ENCODE measurements at places on chromosomes 16 and 17.

DNA sequence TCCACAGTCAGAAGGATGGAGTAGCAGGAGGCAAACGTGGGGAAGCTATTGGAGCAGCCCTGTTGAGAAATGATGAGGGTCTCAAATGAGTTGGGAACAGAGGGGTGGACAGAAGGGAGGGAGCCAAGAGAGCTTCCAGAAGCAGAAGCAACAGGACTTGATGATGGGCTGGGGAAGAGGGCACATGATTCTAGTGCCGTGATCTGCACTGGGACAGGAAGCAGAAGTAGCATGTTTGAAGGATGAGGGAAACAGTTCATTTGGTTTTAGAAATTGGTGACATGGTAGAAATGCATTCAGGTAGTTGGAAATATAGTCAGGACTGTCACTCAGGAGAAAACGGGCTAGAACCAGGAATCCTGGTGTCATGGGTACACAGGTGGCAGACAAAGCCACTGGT is 19.4 kb downstream of the EMP2 start:
- no peak for DNase-seq

GRCh38 chr16:73713251-73713650 is 583.4 kb upstream of the PSMD7 start:
- DNase-seq: no peak

GRCh38 chr16:56371660-56371937 is 53.7 kb downstream of the AMFR start:
- no peak for DNase-seq

GRCh38 chr17:6603744-6604325 is 36.7 kb downstream of the KIAA0753 start:
- no peak for DNase-seq

- no peak for DNase-seq
Observed at GRCh38 chr17:51741458-51741857, 417.1 kb downstream of the CA10 start.

- no peak for DNase-seq
Observed at GRCh38 chr16:383326-384051, 1.7 kb upstream of the PGAP6 start.

GRCh38 chr17:45895304-45895968 is 1.1 kb downstream of the MAPT start:
- no peak for DNase-seq

DNA sequence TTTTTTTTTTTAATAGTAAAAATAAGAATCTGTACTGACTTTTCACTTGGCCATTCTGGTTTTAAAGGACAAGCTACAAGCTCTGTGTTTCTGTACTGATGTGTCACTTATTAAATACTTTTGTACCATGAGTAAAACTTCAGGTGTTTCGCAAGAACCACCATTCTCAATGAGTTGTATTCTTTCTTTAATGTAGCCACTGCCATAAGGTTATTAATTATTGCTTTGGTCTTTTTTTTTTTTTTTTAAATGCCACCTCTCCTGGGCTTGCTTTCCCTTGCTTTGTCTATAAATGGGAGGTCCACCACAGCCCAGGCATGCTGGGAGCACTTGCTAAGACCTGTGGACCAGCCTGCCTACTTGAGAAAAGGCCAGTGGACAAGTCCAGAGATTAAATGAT is 8.4 kb downstream of the ARL2BP start:
- DNase-seq: no peak

GRCh38 chr16:84600343-84601229 is 17.3 kb downstream of the COTL1 start:
- no peak for DNase-seq

DNA sequence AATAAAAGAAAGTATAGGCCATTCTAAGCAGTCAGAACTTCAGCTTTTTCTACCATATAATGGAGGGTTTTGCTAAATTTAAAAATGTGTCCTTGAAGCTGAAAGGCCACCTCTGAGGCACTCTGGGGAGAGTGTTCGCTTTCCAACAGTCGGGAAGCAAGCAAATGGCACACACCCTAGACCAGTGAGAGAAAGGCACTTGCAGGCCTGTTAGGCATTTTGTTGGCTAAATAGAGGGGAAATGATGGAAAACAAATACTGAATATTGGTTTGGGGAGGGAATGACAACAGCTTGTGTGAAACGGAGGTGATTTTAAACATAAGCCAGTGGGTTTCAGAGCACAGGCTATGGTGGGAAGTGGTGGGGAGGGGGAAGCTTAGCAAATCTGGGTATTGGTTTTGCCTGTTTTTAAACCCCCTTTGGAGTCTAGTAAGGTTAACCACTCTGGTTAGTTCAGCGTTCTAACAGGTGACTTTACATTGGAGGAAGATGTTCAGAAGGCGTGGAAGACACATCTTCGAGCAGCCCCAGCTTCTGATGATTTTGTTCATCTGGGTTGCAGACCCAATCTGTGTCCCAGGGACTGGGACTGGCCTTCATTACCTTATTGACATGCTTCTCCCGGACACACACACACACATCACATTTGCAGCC is 90.5 kb downstream of the PRKCA start:
- DNase-seq: no peak

GRCh38 chr16:79334127-79334526 is 266.4 kb downstream of the MAF start:
- no peak for DNase-seq

- no peak for DNase-seq
Observed at GRCh38 chr16:1029259-1029545, 43.3 kb upstream of the SSTR5 start.

- DNase-seq: peak; percentile 37
Observed at GRCh38 chr16:71412270-71413160, 29.3 kb downstream of the TLE7 start.

DNA sequence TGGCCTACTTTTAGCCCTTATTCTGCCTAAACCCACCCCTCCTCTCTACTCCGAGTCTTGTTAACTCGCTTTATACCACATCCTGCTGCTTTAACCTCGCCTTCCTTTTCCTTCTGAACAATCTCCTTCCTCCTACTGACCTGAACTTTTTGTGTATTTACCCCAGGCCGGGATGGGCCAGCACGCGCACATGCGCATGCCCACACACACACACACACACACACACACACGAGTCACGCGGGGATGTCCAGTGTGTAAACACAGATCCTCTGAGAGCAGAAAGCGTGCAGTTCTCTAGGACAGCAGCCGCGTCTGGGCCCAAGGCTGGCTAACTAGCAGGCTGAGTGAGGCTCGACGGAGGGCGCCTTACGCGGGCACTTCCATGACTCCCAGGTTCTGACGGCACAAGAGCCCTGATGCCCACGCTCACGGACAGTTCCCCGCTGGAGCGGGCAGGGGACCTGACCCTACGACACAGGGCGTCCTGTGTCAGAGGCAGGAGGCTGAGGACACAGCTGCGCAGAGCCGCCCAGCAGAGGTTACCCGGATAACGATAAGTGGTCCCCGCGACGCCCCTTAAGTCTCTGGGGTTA is 610 bp downstream of the PIK3R5 start:
- DNase-seq: no peak

All from activated naive CD8-positive, alpha-beta T cell treated with anti-CD3 and anti-CD28 coated beads, Interleukin-2, amount 50 U/mL, for 16 hours (primary cell).